Colonic mucosa (tissue), 4 donors: ENCODE measurements at places on chromosomes 13 and 19. TPM values are rescaled to one million over a fixed set of nuclear protein-coding genes. Genes with fewer than 3 reads are reported as not detected.

DNA sequence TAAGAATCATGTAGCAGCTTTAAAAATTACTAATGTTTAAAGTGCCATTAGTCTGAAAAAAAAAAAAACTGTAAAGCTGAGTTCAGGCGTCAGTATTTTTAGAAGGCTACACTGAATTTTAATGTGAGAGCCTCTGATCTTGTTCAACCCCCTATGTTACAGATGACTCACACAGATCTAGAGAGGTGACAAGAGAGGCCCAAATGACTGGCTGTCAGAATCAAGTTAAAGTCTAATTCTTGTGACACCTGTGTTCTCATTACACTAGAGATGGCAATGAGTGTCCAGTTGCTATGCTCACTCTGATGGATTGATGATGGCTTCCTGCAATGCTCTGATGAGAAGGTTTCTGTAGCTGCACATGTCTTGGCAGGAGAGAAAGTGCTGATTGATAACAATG lies 203.5 kb upstream of the OBI1 start:
- H3K27me3 ChIP-seq, result no peaks in the 10 kb centered on the region
- DNase-seq, result no peak
- H3K4me1 ChIP-seq, result no peaks in the 10 kb centered on the region
- H3K27ac ChIP-seq, result no peak overlapping the region
- H3K4me3 ChIP-seq, result no peak overlapping the region
- no peaks in the 10 kb centered on the region for H3K36me3 ChIP-seq

DNA sequence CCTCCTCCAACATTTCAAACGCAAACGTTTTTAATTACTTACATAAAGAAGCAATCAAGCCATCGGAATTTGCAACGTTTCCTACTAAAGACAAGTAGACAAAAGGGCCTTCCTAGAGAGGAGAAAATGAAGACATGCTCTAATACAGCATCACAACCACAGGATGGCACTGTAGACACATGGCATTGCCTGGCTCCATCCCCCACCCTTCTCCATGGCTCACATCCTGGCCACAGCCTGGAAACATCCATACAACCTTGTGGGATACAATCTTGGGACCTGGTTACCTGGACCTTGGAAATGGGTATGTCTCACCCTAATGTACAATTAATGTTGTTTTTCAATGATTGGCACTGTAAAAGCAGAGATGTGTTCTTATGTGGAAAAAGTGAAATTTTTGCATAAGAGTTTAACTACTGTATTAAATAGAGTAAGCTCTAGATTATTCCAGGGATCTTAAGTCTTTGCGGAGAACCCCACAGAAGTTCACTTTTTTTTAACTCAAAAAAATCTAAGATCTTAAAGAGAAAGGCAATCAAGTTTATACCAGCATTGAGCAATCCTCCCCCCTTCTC lies 21.5 kb downstream of the EBPL start:
- no peaks in the 10 kb centered on the region for H3K27me3 ChIP-seq
- H3K27ac ChIP-seq, result no peak overlapping the region
- no peaks in the 10 kb centered on the region for H3K36me3 ChIP-seq

- DNase-seq, result no peak
- no peak overlapping the region for H3K4me3 ChIP-seq
- H3K27ac ChIP-seq, result no peak overlapping the region
- no peaks in the 10 kb centered on the region for H3K4me1 ChIP-seq
- peaks cover 12% of the 10 kb centered on the region for H3K36me3 ChIP-seq
- no peaks in the 10 kb centered on the region for H3K27me3 ChIP-seq
These were observed 7.2 kb downstream of the SIN3B start for GRCh38 chr19:16836115-16837034.

GRCh38 chr13:21330126-21330861 lies 128.8 kb downstream of the ZDHHC20 start:
- H3K27ac ChIP-seq, result no peak overlapping the region
- H3K36me3 ChIP-seq, result no peaks in the 10 kb centered on the region
- DNase-seq, result no peak
- H3K4me3 ChIP-seq, result no peak overlapping the region
- H3K27me3 ChIP-seq, result no peaks in the 10 kb centered on the region

DNA sequence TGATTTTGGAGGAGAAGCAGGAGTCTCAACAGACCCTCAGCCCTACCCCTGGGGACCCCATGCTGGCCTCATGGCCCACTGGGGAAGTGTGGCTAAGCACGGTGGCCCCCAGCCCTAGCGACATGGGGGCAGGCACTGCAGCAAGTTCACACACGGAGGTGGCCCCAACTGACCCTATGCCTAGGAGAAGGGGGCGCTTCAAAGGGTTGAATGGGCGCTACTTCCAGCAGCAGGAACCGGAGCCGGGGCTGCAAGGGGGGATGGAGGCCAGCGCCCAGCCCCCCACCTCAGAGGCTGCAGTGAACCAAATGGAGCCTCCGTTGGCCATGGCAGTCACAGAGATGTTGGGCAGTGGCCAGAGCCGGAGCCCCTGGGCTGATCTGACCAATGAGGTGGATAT lies 14.9 kb downstream of the NCAN start:
- H3K4me1 ChIP-seq, result no peaks in the 10 kb centered on the region
- no peak overlapping the region for H3K4me3 ChIP-seq
- H3K36me3 ChIP-seq, result no peaks in the 10 kb centered on the region
- no peak for DNase-seq
- H3K27ac ChIP-seq, result no peak overlapping the region
- peaks cover 4% of the 10 kb centered on the region for H3K27me3 ChIP-seq

GRCh38 chr13:69903081-69903480 lies 204.5 kb upstream of the ATXN8OS start:
- no peak for DNase-seq
- no peaks in the 10 kb centered on the region for H3K27me3 ChIP-seq
- H3K4me1 ChIP-seq, result no peaks in the 10 kb centered on the region
- H3K27ac ChIP-seq, result no peak overlapping the region
- no peak overlapping the region for H3K4me3 ChIP-seq

Gene MAB21L1
- total RNA-seq, result not detected

Gene SMIM44
- total RNA-seq, result 4.3 TPM

Gene CCDC8
- total RNA-seq, result 0.99 TPM
